ENCODE measurements at places on chromosomes 16 and 17.

DNA sequence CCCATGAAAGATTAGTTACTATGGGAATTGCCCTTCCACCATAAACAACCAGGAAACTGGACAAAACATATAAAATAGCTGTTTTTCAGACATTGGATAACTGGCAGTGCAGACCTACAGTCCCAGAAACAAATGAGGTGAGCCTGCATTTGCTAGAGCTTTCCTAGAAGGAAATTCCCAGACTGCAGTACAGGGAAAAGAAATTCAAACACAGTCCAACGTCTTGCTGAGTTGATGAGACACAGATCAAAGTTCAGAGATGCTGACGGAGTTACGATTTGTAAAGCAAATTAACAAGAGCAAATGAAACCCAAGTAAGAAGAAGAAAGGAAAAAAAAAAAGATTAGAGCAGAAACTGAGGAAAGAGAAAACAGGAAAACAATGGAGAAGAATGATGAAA is 41.3 kb upstream of the MNT start:
- DNase-seq, result no peak

DNA sequence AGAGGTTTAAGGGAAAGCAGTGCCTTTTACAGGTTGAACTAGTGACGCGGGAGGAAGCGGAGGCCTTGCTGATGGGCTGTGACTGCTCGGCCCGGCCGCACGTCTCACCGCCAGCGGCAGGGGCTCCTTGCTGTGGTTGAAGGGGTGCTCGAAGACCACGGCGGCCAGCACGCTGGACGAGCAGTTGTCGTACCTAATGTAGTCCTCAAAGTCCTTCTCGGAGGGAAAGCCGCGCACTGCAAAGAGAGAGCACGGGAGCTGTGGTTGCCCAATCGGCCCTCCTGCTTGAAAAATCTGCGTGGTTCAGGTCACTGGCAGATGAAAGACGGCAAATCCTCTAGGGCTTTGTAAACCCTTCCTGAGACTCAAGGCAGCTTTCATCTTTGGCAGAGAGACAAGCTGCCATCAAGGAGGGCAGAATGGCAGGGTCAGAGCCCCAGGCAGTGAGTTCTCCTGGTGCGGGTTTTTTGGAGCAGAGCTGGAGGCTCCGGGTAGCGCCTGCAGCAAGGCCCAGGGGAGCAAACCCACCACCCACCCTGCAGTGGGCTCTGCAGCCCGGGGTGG is 16.1 kb downstream of the ABCA3 start:
- DNase-seq, result no peak

GRCh38 chr16:77113835-77114234 is 77.2 kb upstream of the MON1B start:
- DNase-seq, result no peak

DNA sequence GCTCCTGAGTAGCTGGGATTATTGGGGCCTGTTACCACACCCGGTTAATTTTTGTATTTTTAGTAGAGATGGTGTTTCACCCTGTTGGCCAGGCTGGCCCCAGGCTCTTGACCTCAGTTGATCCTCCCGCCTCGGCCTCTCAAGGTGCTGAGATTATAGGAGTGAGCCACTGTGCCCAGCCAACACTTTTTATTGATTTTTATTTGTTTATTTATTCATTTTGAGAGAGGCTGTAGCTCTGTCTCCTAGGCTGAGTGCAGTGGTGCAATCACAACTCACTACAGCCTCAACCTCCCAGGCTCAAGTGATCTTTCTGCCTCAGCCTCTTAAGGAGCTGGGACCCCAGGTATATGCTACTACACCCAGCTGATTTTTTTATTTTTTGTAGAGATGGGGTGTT is 54.7 kb downstream of the TNRC6A start:
- DNase-seq, result no peak

DNA sequence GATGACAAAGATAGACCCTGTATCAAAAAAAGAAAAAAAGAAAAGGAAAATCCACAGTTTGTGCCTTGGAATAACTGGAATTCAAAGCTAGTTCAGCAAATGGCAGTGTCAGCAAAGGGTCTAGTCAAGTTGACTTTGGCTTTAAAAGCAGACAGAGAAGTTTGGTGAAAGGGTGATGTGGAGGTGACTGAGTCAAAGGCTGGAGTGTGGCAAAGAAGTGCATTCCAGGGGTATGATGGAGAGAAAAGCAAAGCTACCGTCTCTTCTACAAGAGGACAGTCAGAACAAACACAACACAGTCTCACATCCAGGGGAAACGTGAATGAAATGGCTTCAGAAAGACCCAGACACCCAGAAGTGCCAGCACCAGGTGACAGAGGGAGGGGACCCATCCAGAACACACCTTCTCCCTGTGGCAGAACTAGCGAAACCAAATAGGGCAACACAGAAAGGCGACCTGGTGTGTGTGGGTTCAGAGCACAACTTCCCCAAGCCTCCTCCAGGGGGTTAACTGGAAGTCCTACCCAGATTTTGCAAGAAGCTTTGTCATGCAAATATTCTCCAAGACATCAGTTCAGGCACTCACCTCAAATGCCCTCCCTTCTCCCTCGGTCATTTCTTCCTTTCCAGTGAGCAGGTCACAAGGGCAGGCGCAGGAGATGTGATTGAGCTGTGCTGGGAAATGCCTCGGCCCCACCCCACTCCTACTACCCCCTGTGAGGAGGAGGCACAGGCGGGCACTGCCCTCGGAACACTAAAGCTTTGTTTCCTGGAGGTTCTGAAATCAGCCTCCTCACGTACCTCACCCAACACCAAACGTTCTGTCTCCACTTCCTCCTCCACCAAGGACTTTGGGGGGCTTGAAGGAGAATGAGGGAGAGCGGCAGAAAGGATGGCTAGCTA is 481.9 kb downstream of the SOX9 start:
- no peak for DNase-seq

DNA sequence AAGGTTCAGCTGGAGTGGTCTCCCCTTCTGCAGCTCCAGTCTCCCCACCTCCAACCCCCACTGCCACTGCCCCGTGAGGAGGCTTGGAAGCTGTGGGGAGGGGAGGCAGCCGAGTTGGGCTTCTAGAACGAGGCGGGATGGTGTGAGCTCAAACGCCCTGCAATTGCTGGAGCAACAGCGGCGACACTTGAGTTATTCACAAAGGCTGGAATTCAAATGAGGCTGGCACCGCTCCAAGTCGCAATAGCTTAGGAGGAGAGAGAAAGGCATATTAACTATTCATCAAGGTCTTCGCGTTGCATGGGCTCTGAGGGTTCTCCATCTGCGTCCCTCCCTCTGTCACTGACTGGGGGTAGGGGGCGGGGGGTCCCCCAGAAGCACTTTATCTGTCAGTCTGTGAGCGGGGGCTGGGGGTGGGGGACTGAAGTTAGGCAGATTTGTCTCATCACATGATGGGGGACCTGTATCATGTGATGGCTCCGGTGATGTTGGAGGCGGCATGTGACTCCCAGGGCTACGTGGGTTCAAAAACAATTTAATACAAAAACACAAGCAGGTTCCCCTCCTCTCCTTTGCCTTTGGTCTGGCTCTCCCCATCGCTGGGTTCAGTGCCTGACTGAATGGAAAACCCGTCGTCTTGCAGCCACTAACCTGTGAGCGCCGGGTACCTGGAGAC is 70.5 kb downstream of the RBBP6 start:
- peak; percentile 35 for DNase-seq

DNA sequence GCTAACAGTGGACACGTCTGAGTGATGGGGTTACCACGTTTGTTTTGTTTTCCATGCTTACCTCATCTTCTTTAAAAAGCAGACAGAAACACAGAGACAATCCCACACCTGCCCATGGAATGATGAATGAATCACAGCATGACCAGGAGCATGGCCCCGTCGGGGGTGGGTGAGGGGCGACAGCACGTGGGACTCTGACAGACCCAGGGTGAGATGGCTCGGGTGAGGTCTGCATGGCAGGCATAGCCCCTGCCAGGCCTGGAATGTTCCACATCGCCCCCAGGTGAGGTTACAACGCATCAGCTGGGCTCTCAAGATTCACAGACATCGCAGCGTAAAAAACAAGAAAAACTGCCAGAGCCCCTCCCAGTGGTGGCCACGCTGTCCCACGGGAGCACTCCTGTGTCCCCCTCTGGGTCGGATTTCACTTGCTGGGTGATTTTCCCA is 18.1 kb downstream of the SLC7A5 start:
- no peak for DNase-seq

- DNase-seq, result no peak
Observed at GRCh38 chr17:79242873-79243602, 168.4 kb downstream of the ENGASE start.

DNA sequence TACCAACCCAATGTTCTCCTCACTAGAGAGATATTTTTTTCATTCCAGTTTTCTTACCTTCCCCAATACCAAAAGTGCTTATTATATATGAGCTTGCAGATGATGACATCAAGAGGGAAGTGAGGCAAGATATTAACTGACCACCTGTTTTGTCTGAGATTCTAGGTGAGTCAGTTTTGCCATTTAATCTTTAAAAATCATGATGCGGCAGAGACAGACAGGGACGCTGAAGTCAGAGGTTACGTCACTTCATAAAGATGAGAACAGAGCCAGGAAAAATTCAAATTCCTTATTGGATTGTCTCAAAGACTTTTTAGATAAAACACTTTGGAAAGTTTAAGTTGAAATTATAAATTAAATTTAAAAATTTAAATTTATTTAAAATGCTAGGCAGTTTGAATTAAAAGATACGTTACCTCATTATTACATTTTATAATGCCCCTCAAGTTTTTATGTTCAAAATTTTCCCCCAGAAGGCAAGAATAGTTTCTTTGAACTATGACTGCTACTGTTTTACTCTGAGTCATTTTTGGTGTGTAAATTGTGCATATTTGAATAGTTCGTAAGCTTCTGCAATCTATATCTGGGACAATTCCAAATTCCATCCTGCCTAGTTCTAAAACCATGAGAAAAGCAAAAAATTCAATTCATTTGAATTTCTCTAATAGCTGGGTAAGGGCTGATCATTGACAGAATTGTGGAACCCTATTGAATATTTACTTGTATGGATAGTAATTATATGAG is 839.6 kb upstream of the GOT2 start:
- DNase-seq, result no peak

- no peak for DNase-seq
Observed at GRCh38 chr17:73735245-73735644, 91.0 kb upstream of the SDK2 start.

GRCh38 chr16:30934827-30935557 is 11.6 kb downstream of the FBXL19 start:
- DNase-seq, result peak; percentile 79

- no peak for DNase-seq
Observed at GRCh38 chr17:72158895-72159885, 38.4 kb downstream of the SOX9 start.

DNA sequence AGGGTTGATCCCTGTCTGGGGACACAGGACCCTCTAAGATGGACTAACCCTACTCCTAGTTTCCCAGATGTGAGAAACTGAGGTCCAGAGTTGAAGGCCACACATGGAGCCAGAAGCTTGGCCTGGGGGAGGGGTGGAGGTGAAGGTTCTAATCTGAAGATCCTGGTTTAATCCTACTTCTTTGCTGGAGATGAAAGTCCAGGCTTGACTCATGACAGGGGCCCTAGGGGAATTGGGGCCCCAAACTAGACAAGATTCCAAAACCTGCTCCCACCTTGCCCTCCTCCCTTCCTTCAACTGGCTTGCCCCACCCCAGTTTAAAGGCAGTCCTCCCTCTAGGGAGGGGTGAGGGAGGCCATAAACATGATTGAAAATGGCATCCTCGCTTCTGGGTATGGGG is 21.6 kb downstream of the IGF2BP1 start:
- no peak for DNase-seq

DNA sequence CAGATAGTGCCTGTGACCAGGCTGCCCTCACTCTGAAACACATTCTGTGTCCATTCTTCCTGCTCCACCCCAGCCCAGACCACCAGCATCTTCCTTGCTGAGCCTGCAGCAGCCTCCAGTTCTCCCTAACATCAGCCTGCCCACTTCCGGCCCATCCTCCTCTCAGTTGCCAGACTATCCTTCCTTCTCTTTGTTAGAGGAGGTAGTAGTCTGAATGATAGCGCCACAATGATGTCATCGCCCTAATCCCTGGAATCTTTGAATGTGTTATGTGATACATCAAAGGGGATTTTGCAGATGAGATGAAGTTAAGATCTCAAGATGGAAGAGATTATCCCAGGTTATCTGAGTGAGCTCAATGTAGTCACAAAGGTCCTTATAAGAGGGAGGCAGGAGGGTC is 3.2 kb upstream of the ZDHHC1 start:
- DNase-seq, result no peak

GRCh38 chr16:1619976-1620375 is 7.8 kb downstream of the CRAMP1 start:
- DNase-seq, result no peak

DNA sequence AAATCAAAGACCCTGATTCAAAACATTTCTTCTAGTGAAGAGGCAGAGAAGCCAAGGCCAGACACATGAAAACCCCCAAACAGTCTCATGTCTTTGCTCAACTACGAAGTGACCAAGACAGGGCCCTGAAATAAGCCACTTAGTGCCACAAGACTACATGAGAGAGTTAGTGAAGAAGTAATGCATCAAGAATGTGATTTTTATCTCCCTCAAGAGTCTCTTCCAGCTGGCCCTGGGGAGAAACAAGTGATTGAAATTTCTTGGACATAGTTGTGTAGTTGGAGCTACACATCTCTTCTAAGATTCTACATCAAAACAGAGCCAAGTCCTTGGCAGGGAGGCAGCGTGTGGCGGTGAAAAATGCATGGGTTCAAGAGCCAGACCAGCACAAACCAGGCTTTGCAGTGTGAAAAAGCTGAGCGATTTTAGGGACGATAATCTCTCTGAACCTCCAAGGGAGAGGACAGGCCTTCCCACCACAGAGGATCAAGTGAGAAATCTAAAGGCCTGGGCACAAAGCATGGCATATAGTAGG is 30.6 kb downstream of the LYRM1 start:
- DNase-seq, result no peak

- no peak for DNase-seq
Observed at GRCh38 chr16:31367853-31368252, 12.9 kb downstream of the ITGAX start.

DNA sequence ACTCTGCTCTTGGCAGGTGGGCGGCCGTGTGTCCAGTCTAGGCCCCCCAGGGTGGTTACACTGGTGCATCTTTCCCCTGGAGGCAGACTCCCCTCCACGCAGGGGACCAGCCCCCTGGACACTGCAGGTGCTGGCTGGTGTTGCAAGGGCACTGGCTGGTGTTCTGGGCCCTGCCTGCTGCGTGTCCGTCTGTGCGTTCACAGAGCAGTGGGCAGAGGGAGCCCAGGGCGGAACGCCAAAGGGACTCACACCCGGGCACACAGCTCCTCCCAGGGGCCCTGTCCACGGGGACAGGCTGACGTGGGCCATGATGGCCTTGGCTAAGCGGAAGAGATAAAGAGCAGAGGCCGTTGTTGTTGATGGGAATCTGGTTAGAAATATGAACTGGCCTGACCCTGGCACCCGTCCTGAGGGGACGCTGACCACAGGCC is 27.3 kb downstream of the ACSF3 start:
- DNase-seq, result no peak

- DNase-seq, result no peak
Observed at GRCh38 chr16:74448990-74449389, 27.7 kb upstream of the CLEC18B start.

DNA sequence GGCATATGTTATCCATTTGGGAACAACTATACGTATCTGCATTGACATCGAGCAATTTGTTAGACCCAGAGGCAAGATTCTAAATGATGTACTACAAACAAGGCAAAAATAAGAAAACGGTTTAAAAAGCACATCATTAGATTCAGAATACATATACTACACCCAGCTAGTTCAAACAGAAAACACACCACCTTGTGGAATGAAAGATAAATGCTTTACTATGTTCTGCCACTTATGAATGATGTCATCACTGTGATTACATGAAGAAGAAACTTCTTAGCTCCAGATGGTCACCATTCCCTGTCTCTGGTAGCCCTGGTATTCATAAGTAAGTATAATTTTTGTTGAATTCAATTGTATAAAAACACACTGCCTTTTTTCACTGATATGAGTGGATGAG is 7.8 kb downstream of the NACA2 start:
- DNase-seq, result peak; percentile 27

All from K562 (cell line).